ENCODE measurements at places on chromosomes 13 and 19.

DNA sequence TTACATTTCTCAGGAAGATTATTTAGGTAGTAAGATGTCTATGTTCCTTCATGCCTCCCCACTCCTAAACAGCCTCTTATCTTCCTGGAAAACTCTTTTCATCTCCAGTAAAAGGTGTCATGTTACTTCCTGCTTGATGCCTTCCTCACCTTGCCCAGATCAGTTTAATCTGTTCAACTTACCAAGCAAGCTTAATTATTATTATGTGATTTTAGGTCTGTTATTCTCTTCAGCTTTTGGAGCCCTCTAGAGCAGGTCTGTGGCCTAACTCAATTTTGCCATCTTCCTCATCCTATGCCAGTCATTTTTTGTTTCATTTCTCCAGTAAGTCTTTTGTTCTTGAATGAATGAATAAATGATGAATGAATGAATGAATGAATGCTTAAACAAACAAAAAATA, 528.4 kb downstream of the DCT start:
- no peak for DNase-seq

GRCh38 chr13:22469452-22469851, 711.3 kb upstream of the SGCG start:
- DNase-seq, result no peak

- DNase-seq, result no peak
Measured at GRCh38 chr19:18798384-18799352, 7.6 kb upstream of the COMP start.

DNA sequence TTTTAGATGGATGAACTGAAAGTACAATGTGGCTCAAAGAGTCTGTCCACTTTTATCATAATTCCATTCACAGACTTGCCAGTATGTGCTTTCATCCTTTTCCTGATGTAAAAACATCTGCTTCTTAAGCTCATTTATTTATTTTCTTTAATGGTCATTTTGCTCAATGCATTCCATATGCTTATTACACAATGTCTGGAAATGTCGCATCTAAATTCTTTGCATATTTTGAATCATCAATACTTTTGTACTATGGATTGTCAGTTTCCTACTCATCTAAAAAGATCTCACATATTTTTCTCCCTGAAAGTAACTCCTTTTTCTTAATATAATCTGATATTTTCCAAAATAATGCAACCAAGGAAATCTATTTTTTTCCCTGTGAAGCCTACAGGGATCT, 1315.8 kb downstream of the EFNB2 start:
- DNase-seq, result no peak

- no peak for DNase-seq
Measured at GRCh38 chr13:101382086-101382485, 34.2 kb downstream of the NALCN start.

DNA sequence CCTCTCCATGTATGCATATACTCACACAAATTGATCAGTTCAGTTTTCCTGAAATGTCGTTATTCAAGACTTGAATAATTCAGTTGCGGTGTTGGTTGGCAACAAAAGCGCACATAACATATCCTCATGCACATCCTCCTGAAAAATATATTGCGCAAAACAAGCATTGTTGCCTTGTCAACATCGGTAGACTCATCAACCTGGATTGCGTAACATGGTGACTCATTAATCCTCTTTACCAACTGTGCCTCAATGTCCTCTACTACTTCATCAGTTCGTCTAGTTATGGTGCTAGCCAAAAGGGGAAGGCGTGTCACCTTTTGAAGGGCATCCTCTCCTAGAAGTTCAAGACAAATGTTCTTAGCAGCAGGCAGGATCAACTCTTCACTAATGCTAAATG, 357.7 kb downstream of the LMO7 start:
- no peak for DNase-seq

DNA sequence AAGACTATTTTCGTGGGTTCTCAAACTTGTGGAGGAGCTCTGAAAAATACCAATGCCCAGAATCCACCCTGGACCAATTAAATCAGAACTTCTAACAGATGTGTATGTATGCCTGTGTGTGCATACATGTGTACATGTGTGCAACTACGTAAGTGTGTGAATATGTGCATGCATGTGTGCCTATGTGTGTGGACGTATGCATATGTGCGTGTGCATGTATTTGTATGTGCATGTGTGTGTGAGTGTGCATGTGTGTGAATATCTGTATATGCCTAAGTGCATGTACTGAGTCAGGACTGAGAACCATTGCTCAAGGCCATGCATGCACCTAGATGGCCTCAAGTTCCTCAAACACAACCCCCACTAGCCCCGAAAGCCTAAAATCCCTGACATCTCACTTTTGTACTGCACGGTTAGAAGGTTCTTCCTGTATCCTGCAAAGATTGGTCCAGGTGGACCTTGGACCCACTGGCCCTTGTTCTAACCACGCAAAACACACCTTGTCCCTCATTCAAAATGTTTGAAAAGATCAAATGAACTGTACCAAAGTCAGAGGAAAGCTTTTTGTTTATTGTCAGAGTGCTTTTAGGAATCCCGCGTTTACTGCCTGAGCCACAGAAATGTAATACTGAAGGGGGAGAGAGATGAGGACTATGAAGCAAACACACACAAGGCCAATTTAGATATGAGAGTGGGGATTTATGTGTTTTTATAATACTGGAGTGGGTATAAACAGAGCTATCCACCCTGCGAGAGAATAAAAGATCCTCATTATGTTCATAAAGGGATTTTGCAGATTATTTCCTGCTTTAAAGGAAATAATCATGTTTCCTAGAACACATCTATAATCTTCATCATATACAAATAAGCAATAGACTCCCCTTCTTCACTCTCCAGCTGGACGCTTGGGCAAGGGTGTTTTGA, 39.1 kb downstream of the LATS2 start:
- DNase-seq, result no peak

- no peak for DNase-seq
Measured at GRCh38 chr19:28154077-28154476, 1058.9 kb downstream of the UQCRFS1 start.
